CD4-positive, alpha-beta T cell treated with Interleukin-4 for 4 hours (primary cell): ENCODE measurements at places on chromosomes 6 and 20.

- DNase-seq: no peak
Measured at GRCh38 chr6:163232649-163233048, 181.9 kb upstream of the QKI start.

GRCh38 chr20:266596-267562 lies 9.4 kb downstream of the DEFB132 start:
- DNase-seq: peak; percentile 81

DNA sequence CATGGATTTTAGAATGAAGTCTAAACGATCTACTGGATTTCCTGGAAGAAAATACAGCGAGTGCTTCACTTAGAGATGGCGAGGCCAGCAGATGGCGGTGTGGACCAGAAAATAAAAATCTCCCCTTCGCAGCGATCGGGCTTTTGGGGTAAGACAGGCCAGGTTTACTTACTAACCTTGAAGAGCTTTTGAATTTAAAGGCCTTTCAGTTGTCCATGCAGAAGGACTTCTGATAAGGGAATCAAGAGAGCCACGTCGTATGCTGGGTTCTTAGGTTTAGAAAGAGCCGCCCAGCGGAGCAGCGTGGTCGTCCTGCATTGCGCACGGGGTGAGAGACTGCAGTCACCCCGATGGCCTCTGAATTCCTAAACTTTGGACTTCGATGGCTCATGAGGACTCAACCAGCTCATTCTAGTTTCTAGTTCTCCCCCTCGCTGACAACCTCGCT lies 125.2 kb upstream of the RALGAPA2 start:
- DNase-seq: no peak

DNA sequence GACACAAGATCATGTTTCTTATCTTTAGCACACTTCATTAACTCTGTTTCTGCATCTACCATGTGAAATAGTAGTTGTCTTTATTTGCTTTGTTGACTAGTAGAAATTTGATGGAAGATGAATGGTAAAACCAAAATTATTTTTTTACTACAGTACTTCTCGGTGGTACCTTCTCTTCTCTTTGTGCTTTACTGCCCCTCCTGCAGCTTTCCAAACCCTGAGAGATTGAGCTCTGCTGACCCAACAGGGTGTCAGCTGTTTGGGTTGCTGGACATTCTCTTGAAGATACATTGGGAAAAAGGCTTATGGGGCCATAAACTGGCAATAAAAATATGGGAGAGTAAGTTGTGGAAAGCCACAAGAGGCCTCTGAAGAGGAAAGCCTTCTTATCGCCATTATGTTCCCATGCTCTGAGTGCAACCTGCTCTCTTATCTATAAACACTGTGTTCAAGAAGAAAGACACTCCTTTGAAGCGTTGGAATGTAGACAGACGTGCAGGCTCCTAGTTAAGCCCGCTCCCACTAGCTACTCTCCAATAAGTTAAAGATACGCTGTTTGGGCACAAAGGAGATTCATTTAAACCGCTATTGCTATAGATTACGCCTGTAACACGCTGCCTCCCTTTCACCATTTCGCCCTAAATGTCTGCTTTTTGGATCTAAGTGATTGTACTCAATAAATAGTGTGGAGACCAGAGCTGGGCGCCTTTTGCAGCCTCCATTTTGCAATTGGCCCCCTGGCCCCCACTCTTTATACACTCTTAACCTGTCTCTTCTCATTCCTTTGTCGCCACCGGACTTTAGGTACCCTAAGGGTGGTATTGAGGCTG lies 60.1 kb upstream of the PRSS16 start:
- DNase-seq: no peak

GRCh38 chr20:1912053-1912452 lies 16.8 kb downstream of the SIRPA start:
- DNase-seq: no peak

DNA sequence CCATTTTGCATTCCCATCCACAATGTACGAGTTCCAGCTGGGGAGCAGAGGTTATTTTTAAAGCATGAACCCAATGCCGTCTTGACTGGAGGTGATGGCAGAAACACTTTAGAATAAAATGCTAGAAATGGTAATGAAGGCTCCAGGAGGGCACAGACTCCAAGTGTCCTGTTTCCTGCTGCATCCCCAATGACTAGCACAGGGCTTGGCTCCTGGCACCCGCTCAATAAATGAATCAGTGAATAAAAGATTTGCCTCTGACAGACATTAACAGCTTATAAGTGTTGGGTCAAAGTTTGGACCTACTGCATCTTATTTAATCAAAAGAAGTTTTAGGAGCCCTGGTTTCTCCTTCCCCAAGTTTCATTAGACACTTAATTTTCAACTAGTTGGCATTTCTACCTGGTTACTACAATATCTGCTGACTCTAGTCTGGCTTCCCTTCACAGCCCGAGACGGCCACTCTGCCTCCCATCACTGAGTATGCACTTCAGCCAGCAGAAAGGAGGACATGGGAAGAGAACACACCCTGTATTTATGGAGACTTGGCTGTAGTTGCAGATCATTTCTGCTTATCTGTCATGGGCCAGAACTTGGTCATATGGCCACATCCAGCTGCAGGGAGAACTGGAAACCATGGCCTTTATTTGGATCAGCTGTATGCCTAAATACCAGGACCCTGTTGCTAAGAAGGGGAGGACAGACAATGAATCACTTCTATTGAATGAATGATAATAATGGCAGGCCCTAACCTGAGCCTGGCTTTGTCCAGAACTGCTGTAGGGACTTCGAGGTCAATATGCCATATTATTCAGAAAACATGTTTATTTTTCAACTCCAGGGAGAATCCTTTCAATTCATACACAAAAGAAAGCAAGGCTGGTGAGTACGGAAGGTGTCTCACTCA lies 63.1 kb downstream of the TTI1 start:
- no peak for DNase-seq

DNA sequence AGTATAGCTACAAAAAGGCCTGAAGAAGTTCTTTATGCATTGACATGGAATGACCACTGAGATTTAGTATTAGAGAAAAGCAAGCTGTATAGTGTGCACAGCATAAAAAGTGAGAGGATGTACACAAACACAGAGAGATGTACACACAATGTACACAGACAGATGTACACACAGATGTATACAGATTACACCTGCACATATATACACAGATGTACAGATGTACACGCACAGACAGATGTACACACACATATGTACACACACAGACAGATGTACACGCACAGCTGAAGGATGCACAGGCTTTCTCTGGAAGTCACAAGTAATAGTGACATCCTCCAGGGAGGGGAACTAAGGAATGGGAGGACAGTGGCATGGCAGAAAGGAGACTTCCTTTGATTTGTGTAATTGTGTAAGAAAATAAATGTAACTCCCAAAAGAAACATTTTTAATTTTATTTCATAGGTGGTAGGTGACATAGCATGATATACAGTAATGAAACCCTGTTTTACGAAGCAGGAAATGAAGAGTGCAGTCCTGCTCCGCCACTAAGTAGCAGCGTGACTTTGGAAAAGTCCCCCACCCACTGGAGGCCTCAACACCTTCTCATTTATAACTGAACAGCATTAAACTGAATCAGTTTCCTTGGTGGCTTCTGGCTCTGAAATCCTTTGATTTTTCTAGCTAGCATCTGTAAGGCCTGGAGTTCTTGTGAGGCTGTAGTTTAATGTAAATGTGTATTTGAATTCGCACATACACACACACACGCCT lies 14.1 kb downstream of the NFATC2 start:
- DNase-seq: peak; percentile 50

- DNase-seq: no peak
Measured at GRCh38 chr20:45087097-45087790, 13.7 kb downstream of the KCNS1 start.

DNA sequence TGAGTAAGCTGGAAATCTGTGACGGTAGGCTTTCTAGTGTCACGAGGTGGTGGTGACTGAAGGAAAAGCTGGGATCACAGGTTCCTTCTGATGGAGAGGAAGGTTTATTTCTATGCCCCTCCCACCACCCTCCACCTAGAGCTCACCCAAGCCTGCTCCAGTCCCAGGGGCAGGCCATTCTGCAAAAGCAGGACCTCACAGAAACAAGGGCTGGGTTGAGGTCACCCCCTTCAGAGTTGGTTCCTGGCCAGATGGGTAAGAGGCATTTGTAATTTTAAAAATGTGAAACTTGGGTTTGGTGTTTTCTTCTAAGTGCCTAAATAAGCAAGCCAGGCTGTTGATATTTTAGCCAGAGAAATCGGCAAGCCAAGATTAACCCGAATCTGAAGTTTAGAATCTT lies 46.6 kb downstream of the KCTD20 start:
- DNase-seq: no peak

GRCh38 chr20:43695571-43695970 lies 28.7 kb downstream of the MYBL2 start:
- no peak for DNase-seq

DNA sequence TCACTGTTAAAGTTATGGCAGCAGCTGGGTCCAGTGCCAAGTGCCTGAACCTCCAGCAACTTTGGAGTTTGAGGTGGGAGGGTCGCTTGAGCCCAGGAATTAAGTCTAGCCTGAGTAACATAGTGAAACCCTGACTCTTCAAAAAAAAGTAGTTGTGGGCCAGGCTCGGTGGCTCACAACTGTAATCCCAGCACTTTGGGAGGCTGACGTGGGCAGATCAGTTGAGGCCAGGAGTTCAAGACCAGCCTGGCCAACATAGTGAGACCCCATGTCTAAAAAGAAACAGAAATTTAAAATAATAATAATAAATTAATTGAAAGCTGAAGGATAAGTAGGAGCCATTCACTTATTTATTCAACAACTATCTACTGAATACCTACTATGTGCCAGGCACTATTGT lies 33.8 kb downstream of the FKBP5 start:
- DNase-seq: no peak

- no peak for DNase-seq
Measured at GRCh38 chr6:35599761-35600658, 87.3 kb upstream of the TULP1 start.

GRCh38 chr6:89939144-89939543 lies 44.9 kb downstream of the GJA10 start:
- DNase-seq: no peak

DNA sequence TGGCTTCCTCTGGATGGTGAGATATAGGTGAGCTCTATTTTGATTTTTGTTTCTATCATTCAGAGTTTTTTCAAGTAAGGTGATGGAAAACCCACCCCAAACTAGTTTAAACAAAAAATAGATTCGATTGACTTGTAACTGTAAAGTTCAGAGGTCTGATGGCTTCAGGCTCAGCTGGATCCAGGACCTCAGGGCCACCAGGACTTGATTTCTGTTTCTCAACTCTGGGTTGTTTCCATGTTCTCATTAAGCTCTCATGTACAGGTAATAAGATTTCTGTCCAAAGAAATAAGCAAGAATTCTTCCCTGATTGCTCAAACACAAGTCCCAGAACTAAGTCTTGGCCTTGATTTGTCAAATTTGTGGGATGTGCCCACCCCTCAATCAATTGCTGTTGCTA lies 67.0 kb downstream of the DLGAP4 start:
- DNase-seq: no peak

GRCh38 chr20:40654876-40655275 lies 34.2 kb downstream of the MAFB start:
- DNase-seq: no peak

GRCh38 chr20:46640044-46640443 lies 11.2 kb downstream of the SLC13A3 start:
- no peak for DNase-seq

- no peak for DNase-seq
Measured at GRCh38 chr6:146526192-146526591, 17.4 kb upstream of the RAB32 start.

DNA sequence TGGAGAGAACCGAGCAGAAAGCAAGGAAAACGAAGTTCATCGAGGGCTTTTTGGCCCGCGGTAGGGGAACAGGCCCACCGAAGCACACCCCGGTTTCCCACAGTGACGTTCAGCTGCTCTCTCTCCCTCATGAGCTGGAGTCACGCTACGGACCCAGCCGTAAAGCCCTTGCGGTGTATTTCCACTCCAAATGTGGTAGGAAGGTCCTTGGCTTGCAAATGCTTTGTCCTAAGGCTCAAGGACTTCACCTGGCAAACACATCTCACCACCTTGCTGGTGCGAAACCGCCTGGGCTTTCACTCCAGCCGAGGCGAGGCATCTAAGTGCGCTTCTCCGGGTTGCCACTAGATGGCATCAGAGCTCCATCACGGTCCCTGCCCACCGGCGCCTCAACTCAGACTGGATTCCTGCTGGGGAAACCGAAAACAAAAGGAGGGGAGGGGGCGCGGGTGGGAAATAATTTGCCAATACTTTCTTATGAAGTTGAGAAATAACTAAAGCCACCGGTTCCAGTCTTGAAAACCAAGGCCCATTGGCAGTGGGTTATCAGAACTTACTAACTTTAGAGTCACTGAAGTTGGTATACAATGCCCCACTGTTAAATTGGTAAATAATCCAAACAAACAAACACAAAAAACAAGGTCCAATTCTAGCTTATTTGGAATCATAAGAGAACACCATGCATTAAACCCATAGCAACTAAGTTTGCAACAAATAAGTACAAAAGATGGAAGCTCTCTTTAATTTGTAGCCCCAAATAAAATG lies 13.4 kb upstream of the FOXC1 start:
- peak; percentile 53 for DNase-seq

DNA sequence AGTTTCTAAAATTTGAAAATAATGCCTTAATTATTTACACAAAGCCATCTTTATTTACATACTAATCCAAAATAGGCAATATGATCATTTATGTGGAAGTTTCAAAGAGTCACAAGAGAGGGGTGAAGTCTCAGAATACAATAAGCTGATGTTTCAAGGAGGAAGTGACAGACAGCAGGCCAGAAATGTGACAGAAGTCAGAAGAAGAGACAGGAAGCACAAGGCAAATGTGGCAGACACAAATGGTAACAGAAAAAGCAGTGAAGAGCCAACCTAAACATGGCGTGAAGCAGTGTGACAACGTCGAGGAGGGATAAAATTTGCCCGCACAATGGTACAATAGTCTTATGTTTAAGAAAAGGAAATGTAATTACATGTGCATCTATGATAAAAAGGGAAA lies 59.8 kb downstream of the SHPRH start:
- DNase-seq: peak; percentile 4

- DNase-seq: no peak
Measured at GRCh38 chr20:32823737-32824588, 4.2 kb downstream of the MAPRE1 start.

DNA sequence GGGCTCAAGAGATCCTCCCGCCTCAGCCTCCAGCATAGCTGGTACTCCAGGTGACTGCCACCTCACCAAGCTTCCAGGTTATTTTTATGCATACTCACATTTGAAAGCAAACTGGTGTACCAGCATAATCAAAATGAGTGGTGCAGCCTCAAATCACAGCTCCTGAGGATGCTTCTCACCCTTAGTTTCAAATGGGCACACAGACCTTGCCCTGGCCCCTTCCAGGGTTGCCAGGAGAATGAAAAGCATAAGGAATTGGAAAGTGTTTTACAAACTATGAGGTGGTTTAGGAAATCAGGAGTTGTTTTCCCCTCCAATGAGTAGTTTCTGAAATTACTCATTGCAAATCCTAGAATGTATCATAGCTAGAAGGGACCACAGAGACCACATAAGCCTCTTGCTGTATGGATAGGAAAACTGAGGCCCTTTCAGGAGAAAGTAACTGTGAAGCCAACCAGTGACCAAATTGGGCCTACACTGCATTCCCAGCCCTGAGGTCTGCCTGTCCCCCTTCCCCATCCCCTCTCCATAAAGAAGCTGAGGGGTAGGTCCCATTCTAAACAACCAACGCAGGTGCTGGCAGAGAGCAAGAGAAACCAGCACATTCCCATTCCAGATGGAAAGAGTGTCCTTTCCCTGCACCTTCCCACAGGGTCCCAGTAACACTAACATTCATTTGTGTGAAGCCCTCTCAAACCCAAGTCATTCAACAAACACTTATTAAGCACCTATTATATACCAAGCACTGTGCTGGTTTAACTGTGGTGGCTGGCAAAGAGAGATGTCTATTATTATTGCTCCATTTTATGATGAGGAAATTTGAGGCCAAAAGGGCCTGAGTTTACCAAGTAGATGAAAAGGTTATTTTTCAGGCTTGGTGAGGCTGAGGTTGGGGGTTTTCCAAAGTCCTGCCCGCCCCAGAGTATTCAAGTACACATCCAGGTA lies 2.1 kb upstream of the E2F1 start:
- no peak for DNase-seq
